ENCODE measurements at places on chromosomes 12 and 14.

DNA sequence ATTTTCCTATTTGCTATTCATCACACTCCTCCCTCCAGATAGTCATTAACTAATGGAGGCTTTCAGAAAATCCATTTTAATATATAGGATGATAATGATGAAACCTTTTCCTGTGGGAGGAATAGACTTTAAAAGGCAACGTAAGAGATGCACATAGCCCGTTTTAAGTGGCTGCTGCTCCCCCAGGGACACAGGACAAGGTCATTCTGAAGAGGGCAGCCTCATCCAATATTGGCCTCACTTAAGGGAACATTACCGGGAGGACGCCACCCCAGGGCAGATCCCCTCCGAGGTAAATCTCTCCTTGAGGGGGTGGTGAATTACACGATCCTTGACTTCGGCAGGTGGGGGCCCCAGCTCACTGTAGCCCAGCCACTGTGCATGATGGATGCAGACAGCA is 131.9 kb downstream of the PIWIL1 start:
- DNase-seq = no peak

DNA sequence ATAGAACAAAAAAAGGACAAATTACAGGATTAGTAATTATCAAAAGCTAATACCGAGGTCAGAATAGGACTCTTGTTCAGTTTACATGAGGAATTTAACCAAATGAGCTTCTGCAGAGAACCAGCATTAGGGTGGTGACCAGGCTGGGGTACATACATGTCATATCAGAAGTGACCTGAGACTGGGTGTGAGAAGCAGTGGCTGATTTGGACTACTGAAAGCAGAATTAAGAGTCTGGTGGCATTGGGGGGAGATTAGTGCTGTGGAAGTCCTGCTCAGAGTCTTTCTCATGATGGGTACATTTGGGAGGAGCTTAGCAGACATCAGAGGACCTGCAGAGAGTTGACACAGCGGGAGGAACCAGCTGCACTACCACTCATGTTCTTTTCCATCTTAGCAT is 21.7 kb downstream of the TRAF3 start:
- no peak for DNase-seq

DNA sequence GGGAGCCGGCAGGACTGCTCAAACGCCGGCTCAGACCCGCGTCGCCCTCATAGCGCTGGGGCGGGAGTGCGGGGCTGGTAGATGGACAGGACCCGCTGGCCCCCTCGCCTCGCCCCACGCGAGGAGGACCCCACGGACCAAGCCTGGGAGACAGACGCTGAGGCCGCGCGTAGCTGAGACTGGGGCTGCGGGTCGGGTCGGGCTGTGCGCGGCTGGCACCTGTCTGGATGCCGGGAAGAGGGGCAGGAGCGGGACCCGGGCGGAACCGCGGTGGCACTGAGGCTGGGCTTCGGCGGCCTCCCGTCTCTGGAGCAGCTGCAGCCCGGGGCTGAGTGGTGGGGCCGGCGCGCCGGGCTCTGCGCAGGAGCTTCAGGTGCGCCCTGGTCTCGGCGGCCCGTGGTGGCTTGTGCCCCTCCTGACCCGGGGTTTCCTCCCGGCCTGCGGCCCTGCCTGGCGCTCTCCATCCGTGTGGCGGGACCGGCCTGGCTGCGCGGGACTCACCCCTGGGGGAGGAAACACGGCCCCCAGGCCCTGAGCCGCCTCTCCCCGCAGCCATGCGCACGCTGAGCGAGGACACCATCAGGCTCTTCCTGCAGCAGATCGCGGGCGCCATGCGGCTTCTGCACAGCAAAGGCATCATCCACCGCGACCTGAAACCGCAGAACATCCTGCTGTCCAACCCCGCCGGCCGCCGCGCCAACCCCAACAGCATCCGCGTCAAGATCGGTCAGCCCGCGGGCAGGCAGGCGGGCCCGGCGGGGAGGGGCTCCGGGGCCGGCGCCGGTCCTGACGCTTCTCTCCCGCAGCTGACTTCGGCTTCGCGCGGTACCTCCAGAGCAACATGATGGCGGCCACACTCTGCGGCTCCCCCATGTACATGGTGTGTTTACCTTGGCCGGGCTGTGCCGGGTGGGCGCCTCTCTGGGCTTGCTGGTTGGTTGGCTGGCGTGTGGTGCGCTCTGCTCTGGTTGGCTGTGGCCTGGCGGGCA is 14.0 kb downstream of the ULK1 start:
- DNase-seq = no peak

DNA sequence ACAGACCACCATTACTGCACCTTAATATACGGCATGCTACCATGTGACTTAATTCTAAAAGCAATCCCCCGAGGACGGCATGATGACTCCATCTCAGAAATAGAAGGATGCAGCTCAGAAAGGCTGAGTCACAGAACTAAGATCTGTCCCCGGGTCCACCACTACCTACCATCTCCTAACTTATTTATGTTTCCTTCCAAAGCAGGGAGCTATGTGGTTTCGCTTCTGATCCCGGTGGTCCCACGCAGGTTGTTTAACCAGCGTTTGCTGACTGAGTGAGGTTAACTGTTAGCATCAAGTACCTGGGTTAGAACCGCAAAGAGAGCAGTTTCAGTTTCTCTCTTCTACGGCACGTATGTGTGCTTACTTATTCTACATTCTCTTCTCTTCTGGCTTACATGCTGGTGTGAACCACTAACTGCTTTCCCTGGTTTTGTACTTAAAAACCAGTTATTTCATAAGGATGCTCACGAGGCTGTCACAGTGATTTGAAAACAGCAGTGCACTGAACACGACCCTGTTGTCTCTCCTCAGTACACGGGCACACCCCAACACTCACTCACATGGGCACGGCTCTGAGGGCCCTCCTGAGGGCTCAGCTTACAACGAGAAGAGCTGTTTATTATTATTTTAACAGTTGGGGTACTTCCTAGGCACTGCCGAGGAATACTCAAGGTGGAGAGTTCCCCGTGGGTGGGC is 66.7 kb downstream of the CCDC88C start:
- no peak for DNase-seq

DNA sequence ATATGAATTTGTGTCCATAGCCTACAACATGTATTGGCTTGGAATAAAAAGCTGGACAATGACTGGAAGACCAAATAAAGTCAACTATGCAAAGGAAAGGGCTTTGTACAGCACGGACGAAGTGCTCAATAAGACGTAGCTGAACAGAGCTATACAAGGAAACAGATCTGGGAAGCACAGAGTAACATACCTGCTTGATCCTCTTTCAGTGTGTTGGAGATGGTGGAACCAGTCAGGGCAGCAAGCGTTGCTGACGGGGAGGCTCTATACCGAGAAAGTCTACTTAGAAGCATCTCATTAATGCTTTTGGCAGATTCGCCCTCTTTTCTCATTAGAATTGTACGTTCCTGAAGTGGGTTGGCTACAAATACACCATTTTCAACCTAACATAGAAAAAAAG is 99.3 kb downstream of the HECTD4 start:
- DNase-seq = no peak

DNA sequence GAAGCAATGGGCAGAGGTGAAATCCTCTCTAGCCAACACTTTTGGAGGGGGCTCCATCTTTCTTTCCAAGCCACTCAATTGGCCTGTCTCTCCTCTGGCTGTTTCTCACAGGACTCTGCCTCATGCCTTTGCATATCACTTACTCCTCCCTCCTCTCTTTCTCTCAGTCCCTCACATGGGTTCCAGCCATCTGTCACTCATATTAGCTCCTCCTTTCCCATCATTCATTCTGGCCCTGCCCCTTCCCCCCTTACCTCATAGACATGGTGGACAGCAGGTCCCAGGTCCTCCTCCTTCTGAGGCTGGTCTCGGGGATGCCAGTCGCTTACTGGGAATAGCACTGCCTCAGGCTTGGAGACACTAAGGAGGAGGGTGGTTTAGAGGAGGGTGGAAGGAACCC is 16.6 kb upstream of the ZNF385A start:
- no peak for DNase-seq
